ENCODE measurements at places on chromosomes 2 and 18.

DNA sequence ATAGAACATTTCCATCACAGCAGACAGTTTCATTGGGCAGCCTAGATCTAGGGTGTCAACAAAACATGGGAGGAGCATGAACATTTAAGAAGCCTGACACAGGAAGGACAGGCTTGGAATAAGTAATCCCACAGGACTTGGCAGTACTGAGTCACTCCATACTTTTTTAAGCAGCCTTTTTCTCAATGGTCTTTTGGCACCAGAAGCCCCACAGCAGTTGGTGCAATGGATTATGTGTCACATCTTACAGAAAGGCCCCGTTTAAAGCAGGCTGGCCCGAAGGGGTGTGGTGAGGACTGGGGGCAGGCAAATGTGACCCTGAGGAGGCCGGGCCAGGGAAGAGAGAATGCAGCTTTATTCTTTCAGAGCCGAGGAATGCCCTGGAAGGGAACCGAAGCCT lies 26.6 kb downstream of the SPTBN1 start:
- no peaks in the 10 kb centered on the region for H3K4me1 ChIP-seq
- H3K27ac ChIP-seq, result no peak overlapping the region
- peaks cover 7% of the 10 kb centered on the region for H3K27me3 ChIP-seq
- DNase-seq, result no peak

- H3K4me1 ChIP-seq, result no peaks in the 10 kb centered on the region
- no peaks in the 10 kb centered on the region for H3K36me3 ChIP-seq
- DNase-seq, result no peak
Observed at GRCh38 chr2:22449696-22450095, 935.3 kb upstream of the KLHL29 start.

GRCh38 chr2:14517731-14518130 lies 114.8 kb upstream of the LRATD1 start:
- no peaks in the 10 kb centered on the region for H3K4me1 ChIP-seq
- H3K4me3 ChIP-seq, result no peak overlapping the region
- no peak for DNase-seq
- no peaks in the 10 kb centered on the region for H3K27me3 ChIP-seq
- H3K27ac ChIP-seq, result no peak overlapping the region
- H3K36me3 ChIP-seq, result no peaks in the 10 kb centered on the region

GRCh38 chr2:178157574-178157973 lies 36.7 kb upstream of the OSBPL6 start:
- no peak overlapping the region for H3K27ac ChIP-seq
- H3K4me3 ChIP-seq, result no peak overlapping the region
- H3K36me3 ChIP-seq, result no peaks in the 10 kb centered on the region
- H3K27me3 ChIP-seq, result peaks cover 19% of the 10 kb centered on the region

DNA sequence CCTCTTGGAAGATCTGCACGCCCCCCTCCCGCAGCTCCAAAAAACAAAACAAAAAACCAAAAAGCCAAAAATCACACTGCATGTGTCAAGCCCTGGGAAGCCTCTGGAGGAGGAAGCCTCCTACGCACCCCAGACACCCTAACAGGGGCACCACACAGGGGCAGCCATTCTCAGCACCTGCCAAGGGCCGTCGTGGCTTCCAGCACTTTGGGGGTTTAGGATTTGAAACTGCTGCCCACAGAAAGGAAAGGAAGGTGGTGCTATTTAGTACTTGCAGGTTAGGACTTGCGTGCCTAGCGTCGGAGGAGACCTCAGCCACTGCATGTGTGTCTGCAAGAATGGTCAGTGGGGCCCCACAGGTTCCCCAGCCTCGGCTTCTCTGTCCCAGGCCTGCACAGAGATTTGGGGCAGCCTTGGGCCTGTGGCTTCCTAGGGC lies 419 bp upstream of the GPR55 start:
- H3K4me3 ChIP-seq, result peak overlapping the region; percentile 39
- peaks cover 43% of the 10 kb centered on the region for H3K4me1 ChIP-seq
- peak overlapping the region; percentile 78 for H3K27ac ChIP-seq
- no peaks in the 10 kb centered on the region for H3K36me3 ChIP-seq

GRCh38 chr2:10490806-10491291 lies 42.7 kb upstream of the ODC1 start:
- no peak overlapping the region for H3K27ac ChIP-seq
- H3K27me3 ChIP-seq, result peaks cover 17% of the 10 kb centered on the region
- DNase-seq, result no peak
- no peaks in the 10 kb centered on the region for H3K36me3 ChIP-seq

DNA sequence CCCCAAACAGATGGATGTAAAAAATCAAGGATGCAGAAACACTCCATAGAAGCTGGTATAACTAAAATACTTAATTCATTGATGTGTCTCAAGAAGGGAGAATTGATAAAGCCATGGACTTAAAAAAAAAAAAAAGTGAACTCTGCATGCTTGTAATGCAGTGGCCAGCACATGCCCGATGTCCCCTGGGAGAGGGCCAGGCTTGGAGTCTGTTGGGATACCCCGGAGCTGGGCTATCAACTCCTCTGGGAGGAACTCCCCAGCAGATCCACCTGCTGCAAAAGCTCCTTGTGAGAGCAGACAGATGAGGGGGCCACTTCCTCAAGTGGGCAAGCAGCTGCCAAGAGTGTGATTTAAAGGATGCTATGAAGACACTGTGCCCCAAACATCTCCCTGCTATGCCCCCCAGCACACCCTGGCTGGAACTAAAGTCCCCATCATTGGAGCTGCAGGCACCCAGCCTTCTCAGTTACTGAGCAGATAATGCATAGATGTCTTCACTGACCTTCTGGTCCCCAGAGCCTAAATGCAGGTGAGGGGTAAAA lies 311.5 kb upstream of the ID2 start:
- H3K27me3 ChIP-seq, result peaks cover 20% of the 10 kb centered on the region
- H3K36me3 ChIP-seq, result peaks cover 4% of the 10 kb centered on the region
- no peak overlapping the region for H3K4me3 ChIP-seq
- no peak overlapping the region for H3K27ac ChIP-seq

DNA sequence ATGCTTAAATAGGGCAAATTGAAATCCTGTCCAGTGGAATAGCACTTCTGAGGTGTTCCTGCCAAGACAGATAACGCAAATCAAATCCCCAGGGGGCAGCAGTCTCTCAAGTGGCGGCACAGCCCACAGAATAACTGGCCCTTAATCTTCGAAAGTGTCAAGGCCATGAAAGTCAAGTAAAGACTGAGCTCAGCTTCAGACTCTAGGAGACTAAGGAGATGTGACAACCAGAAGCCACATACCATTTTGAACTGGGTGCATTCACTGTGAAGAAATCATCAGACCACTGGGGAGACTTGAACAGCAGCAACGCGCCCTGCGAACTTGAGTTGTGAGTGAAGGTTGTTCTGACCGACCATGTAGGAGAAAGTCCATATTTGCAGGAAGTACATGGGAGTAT lies 66.0 kb upstream of the ASAP2 start:
- H3K27ac ChIP-seq, result no peak overlapping the region
- peaks cover 15% of the 10 kb centered on the region for H3K27me3 ChIP-seq
- H3K4me3 ChIP-seq, result no peak overlapping the region
- no peak for DNase-seq

- DNase-seq, result no peak
- no peaks in the 10 kb centered on the region for H3K36me3 ChIP-seq
- H3K27ac ChIP-seq, result no peak overlapping the region
- H3K27me3 ChIP-seq, result peaks cover 4% of the 10 kb centered on the region
- no peak overlapping the region for H3K4me3 ChIP-seq
Observed at GRCh38 chr2:118449401-118449800, 361.1 kb downstream of the INSIG2 start.

GRCh38 chr2:230861552-230862255 lies 3.0 kb upstream of the ITM2C start:
- no peak overlapping the region for H3K4me3 ChIP-seq
- DNase-seq, result no peak
- H3K27ac ChIP-seq, result no peak overlapping the region
- no peaks in the 10 kb centered on the region for H3K36me3 ChIP-seq
- H3K27me3 ChIP-seq, result peaks cover 56% of the 10 kb centered on the region

DNA sequence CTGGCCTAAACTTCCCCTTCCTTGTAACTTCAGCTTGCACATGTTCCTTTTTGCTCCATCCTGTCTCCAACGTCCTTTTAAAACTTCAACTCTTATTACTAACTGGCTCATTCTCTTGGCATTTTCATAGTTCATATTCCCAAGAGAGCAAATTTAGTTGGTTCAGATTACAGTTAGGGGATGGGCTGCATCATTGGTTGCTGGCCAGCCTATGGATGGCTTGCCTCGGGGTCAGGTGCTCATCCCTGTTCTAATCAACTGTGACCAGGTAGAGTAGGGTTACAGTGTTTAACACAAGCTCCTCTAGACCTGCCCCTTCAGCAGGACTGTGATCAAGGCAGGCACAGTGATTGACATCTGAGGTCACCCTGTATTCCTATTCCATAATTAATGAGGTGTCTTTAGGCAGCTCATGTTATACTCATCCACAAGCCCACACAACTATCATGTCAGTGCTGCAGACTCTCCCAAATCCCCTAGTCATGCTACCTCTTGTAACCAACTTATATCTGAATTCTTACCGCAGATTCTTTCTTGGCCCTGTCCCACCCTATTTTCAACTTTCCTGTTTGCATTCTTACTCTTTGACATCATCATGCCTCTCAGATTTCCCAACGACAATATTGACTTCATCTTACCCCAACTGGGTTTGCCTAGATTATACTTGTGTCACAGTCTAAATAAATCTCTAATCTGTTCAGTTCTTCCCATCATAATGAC lies 293.3 kb downstream of the MTX2 start:
- no peak overlapping the region for H3K4me3 ChIP-seq
- peaks cover 37% of the 10 kb centered on the region for H3K27me3 ChIP-seq
- H3K4me1 ChIP-seq, result no peaks in the 10 kb centered on the region
- no peak for DNase-seq

DNA sequence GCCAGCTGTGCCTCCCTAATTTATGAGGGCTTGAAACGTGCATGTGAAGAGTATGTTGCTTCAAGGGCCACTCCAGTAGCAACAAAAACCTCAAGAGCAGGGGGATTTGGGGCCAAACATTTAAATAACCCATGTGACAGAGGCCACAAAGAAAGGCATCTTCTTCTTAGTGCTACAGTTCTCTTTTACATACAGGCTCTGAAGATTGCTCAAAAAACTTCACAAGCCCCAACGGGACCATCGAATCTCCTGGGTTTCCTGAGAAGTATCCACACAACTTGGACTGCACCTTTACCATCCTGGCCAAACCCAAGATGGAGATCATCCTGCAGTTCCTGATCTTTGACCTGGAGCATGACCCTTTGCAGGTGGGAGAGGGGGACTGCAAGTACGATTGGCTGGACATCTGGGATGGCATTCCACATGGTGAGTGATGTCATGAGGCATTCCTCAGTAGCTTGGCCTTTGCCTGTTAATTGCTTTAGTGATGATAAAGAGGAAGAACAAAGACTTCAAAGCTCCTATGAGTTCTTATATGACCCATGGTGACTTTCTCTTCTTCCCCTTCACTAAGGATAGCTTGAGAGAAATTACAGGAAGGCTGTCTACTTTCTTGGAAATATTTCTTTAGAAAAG lies 40.1 kb downstream of the NRP2 start:
- H3K27me3 ChIP-seq, result no peaks in the 10 kb centered on the region
- H3K36me3 ChIP-seq, result peaks cover 74% of the 10 kb centered on the region
- H3K4me3 ChIP-seq, result no peak overlapping the region
- peaks cover 39% of the 10 kb centered on the region for H3K4me1 ChIP-seq
- DNase-seq, result no peak

- no peaks in the 10 kb centered on the region for H3K27me3 ChIP-seq
- no peaks in the 10 kb centered on the region for H3K36me3 ChIP-seq
- DNase-seq, result no peak
Observed at GRCh38 chr2:18214936-18215335, 336.5 kb downstream of the KCNS3 start.

- no peak overlapping the region for H3K4me3 ChIP-seq
- no peaks in the 10 kb centered on the region for H3K27me3 ChIP-seq
Observed at GRCh38 chr18:36158266-36158867, 28.7 kb downstream of the ELP2 start.

- H3K27me3 ChIP-seq, result no peaks in the 10 kb centered on the region
- no peak overlapping the region for H3K27ac ChIP-seq
- no peaks in the 10 kb centered on the region for H3K36me3 ChIP-seq
- no peak for DNase-seq
- no peaks in the 10 kb centered on the region for H3K4me1 ChIP-seq
- no peak overlapping the region for H3K4me3 ChIP-seq
Observed at GRCh38 chr2:210264282-210264681, 39.0 kb upstream of the ACADL start.

DNA sequence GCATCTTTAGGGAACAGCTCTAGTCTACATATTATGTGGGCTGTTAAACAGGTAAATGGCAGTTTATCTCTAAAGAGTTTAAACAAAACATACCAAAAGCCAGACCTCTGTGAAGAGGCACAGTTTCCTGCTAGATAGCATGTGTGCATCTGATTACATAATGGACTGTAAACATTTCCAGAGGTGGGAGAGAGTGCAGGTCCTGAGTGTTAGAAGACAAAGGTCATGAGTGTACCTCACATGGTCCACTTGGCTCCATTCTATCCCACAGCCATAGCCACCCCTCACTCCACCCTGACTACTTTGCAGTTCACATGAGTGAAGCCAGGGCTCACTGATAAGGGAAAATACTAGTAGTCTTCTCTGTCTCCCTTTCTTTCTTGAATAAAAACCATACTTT lies 233.4 kb downstream of the MTX2 start:
- H3K4me1 ChIP-seq, result peaks cover 1% of the 10 kb centered on the region
- no peak for DNase-seq
- H3K27me3 ChIP-seq, result peaks cover 64% of the 10 kb centered on the region

GRCh38 chr2:154447727-154448418 lies 250.6 kb upstream of the KCNJ3 start:
- H3K4me1 ChIP-seq, result no peaks in the 10 kb centered on the region
- no peak for DNase-seq
- no peaks in the 10 kb centered on the region for H3K36me3 ChIP-seq

GRCh38 chr2:234308813-234309195 lies 188.1 kb downstream of the ARL4C start:
- H3K4me3 ChIP-seq, result peak overlapping the region; percentile 51
- peaks cover 12% of the 10 kb centered on the region for H3K36me3 ChIP-seq
- peak overlapping the region; percentile 96 for H3K27ac ChIP-seq
- DNase-seq, result peak; percentile 78
- peaks cover 60% of the 10 kb centered on the region for H3K4me1 ChIP-seq

DNA sequence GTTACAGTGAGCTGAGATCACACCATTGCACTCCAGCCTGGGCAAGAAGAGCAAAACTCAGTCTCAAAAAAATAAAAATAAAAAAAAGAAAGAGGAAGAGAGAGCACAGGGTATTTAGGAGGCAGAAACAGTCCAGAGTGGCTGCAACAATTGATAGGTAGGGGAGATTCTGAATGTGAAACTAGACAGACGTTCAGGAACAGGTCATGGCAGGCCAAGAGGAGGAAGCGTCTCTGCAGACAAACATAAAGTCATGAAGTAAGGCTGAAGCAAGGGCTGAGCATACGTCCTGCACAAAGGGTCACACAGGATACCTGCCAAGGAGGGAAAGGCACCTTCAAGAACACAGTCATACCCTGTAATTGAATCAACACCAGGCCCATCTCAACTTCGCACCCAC lies 64.1 kb upstream of the ZNF532 start:
- DNase-seq, result no peak
- H3K36me3 ChIP-seq, result no peaks in the 10 kb centered on the region

- no peaks in the 10 kb centered on the region for H3K4me1 ChIP-seq
- no peaks in the 10 kb centered on the region for H3K36me3 ChIP-seq
- no peak for DNase-seq
- no peak overlapping the region for H3K4me3 ChIP-seq
- no peak overlapping the region for H3K27ac ChIP-seq
- peaks cover 6% of the 10 kb centered on the region for H3K27me3 ChIP-seq
Observed at GRCh38 chr2:119407430-119408220, 24.0 kb upstream of the TMEM37 start.
